ENCODE measurements at places on chromosomes 4 and X. TPM values are rescaled to one million over a fixed set of nuclear protein-coding genes. Genes with fewer than 3 reads are reported as not detected.

Gene AP1AR
- 9.9 TPM for total RNA-seq

Gene CLOCK
- 2.9 TPM for total RNA-seq

Gene PABPC4L
- total RNA-seq = 0.03 TPM

Gene EXOSC9
- 34.2 TPM for total RNA-seq

Gene FRMPD3
- 0.07 TPM for total RNA-seq

Gene TMEM255A
- total RNA-seq = 0.43 TPM

Gene CLNK
- total RNA-seq = not detected

Gene MAGEA9B
- total RNA-seq = not detected

Gene ODAM
- not detected for total RNA-seq

Gene BMPR1B
- total RNA-seq = 7.4 TPM

Gene PCDH11X
- total RNA-seq = not detected

Gene F8A3
- 1.0 TPM for total RNA-seq

Gene PNMA3
- total RNA-seq = 0.14 TPM

Gene HMX1
- total RNA-seq = not detected

Gene ATP2B3
- total RNA-seq = 0.07 TPM

Gene VCX
- not detected for total RNA-seq

Gene DSPP
- not detected for total RNA-seq

Gene DUSP9
- total RNA-seq = 1.8 TPM

Gene USP26
- not detected for total RNA-seq

Gene SOX3
- 0.07 TPM for total RNA-seq

Gene CT45A1
- not detected for total RNA-seq

Gene PFKFB1
- not detected for total RNA-seq

Gene HTN3
- total RNA-seq = not detected

Gene P2RY4
- total RNA-seq = 0.13 TPM

Gene ADAM29
- not detected for total RNA-seq

Gene GPR173
- total RNA-seq = not detected

Gene KLKB1
- total RNA-seq = not detected

Gene NWD2
- total RNA-seq = not detected

Gene USP27X
- 4.1 TPM for total RNA-seq

Gene GYPA
- not detected for total RNA-seq

Gene CHRDL1
- total RNA-seq = not detected

Gene GAGE12J
- total RNA-seq = not detected

Gene PPP1R2C
- total RNA-seq = not detected

Gene TMEM144
- 3.4 TPM for total RNA-seq

Gene ALB
- total RNA-seq = 0.19 TPM

Gene GPC4
- 0.05 TPM for total RNA-seq

Gene VBP1
- total RNA-seq = 62.9 TPM

Gene RBMXL3
- total RNA-seq = not detected
